ENCODE measurements at places on chromosomes 16 and 17.
A peak's percentile ranks its signal among the peaks of the same experiment; 100 is the strongest.

DNA sequence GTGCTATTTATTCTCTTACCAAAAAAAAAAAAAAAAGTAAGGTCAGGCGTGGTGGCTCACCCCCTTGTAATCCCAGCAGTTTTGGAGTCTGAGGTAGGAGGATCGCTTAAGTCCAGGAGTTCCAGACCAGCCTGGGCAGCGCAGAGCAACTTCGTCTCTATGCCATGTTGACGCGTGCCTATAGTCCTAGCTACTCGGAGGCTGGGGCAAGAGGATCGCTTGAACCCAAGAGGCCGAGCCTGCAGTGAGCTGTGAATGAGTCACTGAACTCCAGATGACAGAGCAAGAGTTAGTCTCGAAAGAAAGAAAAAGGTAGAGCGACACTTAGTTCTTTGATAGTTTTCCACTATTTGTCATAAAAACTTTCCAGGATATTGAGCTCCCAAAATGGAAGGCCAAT, 1.4 kb upstream of the TENT4B start:
- DNase-seq: no peak

DNA sequence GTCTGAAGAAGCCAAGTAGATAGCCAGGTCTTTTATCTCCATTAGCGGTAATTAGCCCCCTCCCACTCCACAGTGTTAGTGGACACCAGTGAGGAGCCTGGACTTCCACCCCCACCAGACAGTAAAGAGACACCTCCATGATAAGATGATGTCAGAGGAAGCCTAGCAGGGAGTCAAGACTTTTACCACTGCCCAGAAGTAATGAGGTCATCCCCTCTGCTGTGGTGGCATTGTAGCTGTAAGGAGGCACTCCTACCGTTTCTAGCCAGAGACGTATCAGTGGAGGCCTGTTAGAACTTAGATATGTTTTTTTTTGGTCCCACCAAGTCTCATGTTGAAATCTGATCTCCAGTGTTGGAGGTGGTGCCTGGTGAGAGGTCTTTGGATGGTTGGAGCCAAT, 38.1 kb downstream of the PIK3R5 start:
- no peak for DNase-seq

DNA sequence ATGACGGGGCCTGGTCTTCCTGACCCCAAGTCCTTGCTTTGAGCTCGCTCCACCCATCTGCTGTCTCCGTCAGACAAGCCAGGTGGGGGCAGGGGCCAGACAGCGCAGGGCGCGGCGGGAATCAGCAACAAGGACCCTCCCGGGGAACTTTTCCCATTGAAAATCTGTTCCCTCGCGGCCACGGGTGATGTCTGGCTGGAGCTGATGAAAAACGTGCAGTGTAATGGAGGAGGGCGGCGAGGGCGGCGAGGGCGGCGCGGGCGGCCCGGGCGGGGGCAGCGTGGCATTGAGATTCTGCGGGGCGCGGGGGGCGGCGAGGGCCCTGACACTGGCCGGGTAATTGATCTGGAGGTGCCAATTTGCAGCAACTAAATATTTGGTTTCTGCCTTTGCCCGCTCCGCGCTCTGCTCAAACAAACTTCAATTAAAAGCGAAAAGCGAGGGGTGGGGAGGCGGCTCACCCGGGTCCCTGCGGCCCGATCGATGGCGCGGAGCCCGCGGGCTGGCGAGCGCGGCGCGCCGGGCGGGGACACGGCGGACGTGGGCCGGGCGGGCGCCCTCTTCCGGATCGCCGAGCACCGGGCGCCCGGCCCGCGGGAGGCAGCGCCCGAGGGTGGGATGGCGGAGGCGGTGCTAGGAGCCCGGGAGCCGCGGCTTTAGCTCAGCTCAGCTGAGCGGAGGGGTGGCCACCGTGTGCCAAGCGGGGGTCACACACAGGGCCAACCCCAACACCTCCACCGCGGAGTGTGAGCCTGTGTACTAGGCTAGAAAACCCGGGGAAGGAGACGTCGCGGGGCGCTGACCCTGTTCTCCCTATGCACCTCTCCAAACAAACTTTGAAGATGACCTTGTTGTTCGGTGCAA, 32.4 kb downstream of the DCAKD start:
- peak; percentile 41 for DNase-seq

- no peak for DNase-seq
Observed at GRCh38 chr17:46072998-46073397, 73.9 kb downstream of the STH start.

DNA sequence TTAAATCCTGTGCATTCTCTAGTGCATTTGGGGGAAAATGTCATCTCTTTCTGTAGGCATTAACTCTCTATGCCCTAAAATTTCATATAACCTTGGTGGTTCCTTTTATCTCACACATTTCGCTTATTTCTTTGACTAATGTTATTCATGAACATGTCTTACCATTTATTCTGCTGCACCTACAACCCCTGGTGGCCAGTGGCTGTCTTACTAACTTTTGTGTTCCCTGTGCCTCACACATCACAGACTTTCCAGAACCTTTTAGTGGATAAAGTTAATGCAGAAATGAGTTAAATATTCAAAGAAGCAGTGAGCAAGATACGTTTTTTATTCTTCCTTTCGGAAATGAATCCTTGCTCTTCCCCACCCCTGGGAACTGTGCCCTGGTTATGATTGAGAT, 111.9 kb downstream of the CDH13 start:
- no peak for DNase-seq

GRCh38 chr17:66549731-66550207, 247.4 kb downstream of the PRKCA start:
- no peak for DNase-seq

DNA sequence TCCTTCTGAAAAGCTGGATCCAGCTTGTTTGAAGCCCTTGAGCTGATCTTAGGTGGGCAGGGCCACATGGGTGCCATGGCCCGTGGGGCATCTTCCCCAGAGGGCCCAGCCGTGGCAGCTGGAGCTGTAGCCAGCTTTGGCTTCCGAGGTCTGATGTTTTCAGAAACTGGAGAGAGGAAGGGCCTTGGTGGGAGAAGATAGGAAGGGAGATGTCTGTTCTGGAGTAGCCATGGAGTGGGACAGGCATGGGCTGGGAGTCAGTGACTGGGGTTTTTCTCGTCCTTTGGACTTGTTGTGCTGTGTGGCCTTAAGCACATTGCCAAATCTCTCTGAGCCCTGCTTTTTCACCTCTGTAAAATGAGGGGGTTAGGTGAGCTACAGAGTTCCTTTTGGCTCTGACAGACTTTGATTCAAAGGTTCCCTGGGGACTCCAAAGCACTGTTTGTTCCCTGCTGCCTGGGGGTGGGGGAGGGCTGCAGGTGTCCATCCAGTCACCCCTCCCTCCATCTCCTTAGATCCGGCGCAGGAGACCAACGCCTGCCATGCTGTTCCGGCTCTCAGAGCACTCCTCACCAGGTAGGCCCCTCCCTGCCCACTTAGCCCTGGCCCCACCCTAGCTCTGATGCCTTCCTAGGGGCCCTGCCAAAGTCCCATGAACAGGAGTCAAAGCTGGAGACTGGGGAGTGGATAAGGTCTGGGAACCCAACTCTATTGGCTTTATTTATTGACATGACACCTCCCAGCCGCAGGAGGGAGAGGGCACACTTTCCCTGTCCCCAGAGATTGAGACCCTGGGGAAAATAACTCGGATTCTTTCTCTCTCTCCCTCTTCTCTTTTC, 2.1 kb downstream of the PPP1R1B start:
- DNase-seq: no peak

DNA sequence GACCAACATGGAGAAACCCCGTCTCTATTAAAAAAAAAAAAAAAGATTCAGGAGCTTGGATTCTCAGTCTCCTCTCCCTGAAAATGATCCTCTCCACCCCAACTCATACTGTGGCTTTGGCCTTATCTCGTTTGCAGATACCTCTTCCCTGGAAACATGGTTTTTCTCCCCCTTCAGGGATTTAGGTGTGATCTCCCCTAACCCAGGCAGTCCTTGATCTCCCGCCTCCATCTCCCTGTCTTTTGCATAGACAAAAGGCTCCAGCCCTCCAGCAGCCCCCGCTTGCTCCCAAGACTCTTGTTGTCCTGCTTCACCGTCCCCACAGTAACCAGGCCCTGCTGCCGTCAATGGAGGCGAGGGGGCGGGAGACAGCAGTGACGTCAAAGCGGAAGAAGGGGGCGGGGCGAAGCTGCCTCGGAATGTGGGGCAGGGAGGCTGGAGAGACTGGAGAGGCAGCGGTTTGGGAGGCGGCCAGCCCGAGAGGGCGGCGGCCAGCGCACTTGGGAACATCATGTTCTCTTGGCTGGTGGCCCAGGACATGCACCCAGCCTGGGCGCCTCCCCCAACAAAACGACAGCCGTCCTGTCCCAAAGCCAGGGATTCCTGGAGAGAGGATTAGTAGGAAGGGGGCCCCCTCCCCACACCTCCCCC, 1.9 kb upstream of the PER1 start:
- DNase-seq: no peak

- DNase-seq: no peak
Observed at GRCh38 chr16:7037495-7037894, 295.1 kb upstream of the RBFOX1 start.

GRCh38 chr17:17387017-17387497, 83.9 kb downstream of the NT5M start:
- no peak for DNase-seq

- DNase-seq: no peak
Observed at GRCh38 chr16:75860326-75861053, 134.2 kb upstream of the CPHXL start.

- DNase-seq: no peak
Observed at GRCh38 chr16:50960517-50961202, 190.4 kb downstream of the SALL1 start.

- DNase-seq: no peak
Observed at GRCh38 chr16:75947626-75948239, 221.4 kb upstream of the CPHXL start.

DNA sequence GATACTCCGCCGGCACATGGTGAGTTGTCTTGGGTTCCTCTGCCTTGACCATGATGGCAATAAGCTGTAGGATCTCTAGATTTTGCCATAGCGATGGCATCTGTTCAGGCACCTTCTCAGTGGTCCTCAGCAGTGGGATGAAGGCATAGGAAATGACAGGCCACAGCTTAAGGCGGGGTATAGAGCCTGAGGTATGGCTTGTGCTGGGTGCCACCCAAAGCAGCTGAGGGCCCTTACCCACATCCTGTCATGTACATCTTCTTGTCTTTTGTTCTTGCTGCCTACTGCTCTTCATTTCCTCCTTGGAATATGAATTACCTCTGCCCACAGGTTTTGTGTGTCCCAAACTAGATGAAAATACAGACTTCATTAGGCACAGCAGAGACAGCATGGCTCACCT, 29.5 kb downstream of the KAT7 start:
- DNase-seq: peak; percentile 24

- no peak for DNase-seq
Observed at GRCh38 chr16:58332997-58333700, 38.3 kb upstream of the PRSS54 start.
